ENCODE measurements at places on chromosomes 3 and 15.

DNA sequence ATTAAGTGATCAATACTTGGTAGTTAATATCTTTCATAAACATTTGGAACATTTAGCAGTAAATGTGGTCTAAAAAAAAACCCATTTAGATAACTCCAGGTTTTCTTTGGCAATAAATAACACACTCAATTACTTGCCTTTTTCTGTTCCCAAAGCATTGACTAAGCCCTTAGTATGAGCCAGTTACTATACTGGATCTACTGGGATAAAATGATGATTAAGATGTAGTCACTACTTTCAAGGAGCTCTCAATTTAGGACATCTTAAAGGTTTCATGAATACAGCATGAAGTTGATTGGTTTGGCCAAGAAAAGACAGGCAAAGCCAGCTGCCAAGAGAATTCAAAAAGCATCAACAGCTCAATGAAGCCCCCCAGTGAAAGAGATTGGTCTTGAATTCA lies 250.9 kb downstream of the EPHA3 start:
- DNase-seq: no peak

DNA sequence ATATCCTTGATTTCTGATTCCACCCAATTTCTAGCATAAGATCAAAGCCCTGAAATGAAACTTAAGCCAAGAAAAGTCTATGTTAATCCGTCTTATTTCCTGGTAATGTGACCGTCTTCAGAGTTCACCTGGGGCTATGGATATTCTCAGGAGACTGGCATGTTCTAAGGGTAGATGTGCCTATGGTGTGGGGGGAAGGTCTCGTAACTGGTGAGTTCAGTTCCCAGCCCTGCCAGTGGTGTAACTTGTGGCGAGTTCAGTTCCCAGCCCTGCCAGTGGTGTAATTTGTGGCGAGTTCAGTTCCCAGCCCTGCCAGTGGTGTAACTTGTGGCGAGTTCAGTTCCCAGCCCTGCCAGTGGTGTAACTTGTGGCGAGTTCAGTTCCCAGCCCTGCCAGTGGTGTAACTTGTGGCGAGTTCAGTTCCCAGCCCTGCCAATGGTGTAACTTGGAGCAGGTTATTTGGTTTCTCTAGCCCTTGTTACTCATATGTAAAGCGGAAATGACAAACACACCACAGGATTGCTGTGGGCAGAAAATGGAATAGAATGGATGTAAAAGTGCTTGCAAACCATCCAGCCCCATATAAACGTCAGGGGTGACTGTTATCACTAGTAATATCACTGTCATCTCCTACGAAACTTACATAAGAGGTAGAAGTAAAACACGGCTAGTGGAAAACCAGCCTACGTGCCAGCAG lies 30.4 kb downstream of the SLC51A start:
- no peak for DNase-seq

DNA sequence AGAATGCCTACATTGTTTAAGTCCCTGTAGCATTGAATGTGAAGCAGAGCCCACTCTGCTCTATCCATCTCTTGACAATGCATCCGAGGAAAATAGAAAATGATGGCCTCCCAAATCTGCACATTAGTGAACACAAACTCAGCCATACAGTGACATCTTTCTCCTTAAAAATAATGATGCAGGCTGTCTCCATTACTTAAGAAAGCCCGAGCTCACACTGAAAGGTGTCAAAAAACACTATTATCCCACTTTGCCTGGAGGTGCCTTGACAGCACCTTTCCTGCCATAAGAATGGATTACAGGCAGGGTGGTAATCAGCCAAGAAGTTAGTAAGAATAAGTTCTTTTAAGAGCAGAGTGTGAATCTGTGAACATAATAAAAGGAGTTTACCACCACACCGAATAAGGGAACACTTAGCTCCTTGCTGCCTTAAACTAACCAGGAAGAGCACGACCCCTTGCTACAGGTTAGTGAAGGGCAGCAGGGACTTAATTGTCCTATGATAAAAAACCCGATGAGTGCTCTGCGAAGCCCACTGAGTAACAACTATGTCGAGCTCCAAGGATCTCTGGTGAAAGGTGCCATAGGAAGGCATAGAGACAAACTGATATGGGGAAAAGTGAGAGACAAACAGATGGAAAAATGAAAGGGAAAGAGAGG lies 123.2 kb upstream of the TUSC7 start:
- DNase-seq: no peak

DNA sequence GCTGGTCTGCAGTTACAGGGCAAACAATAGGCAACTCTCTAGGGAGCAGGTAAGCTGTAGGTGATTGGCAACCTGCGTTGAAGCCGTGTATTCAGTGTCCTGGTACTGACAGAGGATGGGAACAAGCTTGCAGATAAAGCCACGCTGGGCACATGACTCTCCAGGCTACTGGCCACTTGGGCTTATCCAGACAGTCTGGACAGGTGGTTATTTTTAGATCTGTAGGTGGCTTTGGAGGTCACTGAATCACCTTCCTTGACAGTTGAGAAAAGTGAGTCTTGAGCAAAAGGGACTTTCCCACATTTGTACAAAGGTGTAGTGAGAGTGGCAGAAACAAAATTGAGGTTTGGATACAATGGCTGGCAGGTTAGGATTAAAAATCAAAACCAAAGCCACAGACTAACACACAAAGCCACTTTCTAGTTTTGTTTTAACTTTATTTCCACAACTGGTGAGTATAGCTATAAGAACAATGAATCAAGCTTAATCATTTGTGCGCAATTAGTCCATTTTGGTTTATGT lies 22.3 kb upstream of the IL1RAP start:
- DNase-seq: no peak

DNA sequence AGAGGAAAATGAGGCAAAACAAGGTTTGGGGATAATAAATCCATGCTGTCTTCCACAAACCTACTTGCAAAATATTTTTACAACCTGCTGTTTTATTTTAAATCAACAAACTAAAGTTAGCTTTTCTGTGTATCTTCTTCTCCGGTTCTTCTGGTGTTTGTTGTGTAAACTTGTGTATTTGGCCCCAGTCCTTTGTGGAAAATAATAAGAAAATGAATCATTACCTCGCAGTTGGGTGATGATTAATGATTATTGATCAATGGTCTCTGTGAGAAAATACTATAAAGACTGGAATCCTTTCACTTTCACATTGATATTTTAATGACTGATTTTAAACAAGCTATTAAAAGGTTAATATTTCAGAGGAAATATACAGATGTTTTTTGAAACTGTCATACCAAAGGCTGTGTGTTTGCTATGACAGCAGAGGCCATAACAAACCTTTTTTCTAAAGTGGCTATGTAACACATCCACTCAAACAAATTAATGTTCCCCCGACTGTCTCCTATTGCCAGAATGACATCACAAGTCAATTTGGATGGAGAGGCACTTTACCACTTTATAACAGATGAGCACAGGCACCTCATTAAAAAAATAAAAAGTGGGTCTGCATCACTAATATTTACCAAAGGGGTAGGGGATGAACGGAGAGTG lies 152.5 kb downstream of the MEX3B start:
- peak; percentile 22 for DNase-seq

- no peak for DNase-seq
Observed at GRCh38 chr15:30943654-30944335, 40.1 kb downstream of the FAN1 start.

DNA sequence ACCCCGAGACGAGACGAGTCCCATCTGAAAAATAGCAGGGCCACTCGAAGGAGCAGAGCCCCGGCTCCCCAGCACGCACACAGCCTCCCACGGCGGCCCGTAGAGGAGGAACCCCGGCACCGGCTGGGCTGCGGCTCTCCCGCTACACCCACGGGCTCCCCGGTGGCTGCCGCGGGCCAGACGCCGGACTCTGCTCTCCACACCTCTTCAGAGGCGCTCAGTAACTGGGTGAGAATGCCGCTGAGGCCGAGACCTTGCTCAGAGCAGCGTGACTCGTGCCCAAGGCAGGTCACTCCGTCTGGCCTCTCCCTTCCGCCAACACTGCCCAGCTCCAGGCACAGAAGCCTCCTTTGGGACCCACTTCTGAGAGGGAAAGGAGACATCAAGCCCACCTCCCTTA lies 34.4 kb downstream of the TNK2 start:
- no peak for DNase-seq

DNA sequence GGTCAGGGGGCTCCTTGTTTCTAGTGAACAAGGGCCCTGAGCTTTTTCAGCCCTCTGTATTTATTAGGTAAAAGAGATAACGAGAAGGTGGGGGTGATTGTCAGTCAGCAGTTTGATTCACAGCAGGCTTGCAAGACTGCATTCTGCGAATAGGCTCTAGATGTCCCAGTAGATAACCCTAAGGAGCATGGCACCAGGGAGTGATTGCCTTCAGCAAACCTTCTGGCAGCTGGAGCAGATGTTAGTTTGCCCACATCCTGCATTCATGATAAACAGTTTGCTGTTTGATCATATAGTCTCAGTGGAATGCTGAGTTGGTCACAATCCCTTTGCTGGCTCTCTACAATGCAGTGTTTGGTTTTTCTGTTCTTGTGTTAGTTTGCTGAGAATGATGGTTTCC lies 161.3 kb upstream of the GADL1 start:
- DNase-seq: no peak

DNA sequence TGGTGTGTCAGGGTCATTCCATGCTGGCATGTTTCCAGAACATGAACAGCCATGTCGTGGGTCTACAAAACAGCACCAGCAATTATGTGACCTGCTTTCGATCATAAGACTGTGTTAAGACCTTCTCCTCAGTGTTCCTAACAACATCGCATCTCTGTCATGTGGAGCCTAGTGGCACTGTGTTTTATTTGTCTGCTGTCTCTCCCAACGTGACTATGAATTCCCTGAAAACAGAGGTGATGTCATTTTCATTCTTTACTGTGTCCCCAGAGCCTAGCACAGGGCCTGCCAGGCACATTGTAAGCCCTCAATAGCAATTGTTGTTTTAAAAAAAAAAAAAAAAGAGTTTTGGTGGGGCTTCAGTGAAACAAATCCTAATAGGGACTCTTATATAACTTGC lies 94.2 kb upstream of the IL12A start:
- DNase-seq: no peak

DNA sequence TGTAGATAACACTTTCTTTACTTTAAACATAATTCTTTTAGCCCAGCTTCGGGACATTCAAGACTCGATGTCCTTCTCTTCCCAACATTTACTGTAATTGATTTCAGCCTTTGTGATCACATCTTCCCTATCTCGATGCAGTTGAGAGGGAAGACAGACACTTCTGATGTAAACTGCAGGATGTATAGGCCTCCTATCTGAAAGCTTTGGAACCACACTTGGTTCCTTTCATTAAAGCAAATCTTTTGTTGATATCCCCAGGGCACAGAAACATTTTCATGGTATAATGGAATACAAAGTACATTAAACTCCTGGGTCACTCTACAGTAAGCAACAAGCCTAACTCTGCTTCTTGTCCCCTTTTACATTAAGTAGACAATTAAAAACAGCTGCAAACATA lies 6.4 kb downstream of the GRM7 start:
- no peak for DNase-seq

- no peak for DNase-seq
Observed at GRCh38 chr15:36594556-36595090, 15.2 kb downstream of the CDIN1 start.

DNA sequence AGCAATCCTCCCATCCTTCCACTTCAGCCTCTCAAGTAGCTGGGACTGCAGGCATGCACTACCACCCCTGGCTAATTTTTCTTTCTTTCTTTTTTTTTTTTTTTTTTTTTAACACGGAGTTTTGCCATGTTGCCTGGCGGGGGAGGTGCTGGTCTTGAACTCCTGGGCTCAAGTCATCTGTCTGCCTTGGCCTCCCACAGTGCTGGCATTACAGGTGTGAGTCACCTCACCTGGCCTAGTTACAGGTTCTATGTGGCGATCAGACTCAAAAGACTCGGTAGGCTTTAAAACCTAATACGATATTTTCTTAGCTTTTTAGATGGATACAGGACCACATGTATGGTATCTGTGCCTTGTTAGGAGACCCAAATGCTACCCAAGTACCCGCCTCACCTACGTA lies 14.0 kb upstream of the SLC25A26 start:
- DNase-seq: no peak

DNA sequence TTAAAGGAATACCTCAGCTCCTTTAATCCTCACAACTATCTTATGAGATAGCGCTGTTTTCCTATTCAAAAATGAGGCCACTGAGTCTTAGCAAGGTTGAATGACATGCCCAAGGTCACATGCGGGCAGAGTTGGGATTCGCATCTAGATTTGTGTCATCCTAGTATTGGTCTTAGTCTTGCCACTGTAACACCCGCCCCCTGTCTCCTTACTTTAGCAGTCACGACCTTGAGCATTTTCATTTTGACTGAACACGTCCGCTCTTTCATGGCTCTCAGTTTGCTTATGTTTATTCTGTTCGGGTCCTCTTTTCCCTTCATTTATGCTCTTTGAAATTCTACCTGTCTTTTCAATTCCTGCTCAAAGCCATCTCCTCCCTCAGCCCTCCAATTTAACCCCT lies 112.5 kb upstream of the CADPS start:
- no peak for DNase-seq

DNA sequence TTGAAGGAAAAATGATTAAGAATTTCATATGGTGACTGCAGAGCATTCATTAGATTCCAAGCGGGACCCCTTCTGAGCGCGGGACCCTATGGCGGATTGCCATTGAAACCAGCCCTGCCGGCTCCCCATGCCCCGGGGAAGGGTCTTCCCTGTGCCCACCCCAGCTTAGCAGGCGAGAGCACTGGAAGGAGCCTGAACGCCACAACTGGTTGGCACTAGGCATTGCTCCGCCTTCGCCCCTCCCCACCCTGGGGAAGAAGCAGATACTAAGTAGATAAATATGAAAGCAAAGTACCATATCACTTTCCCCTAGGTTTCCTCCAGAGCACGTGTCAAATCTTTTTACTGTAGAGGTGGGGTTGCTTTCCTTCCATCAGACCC lies 70.7 kb downstream of the CYP19A1 start:
- DNase-seq: no peak

DNA sequence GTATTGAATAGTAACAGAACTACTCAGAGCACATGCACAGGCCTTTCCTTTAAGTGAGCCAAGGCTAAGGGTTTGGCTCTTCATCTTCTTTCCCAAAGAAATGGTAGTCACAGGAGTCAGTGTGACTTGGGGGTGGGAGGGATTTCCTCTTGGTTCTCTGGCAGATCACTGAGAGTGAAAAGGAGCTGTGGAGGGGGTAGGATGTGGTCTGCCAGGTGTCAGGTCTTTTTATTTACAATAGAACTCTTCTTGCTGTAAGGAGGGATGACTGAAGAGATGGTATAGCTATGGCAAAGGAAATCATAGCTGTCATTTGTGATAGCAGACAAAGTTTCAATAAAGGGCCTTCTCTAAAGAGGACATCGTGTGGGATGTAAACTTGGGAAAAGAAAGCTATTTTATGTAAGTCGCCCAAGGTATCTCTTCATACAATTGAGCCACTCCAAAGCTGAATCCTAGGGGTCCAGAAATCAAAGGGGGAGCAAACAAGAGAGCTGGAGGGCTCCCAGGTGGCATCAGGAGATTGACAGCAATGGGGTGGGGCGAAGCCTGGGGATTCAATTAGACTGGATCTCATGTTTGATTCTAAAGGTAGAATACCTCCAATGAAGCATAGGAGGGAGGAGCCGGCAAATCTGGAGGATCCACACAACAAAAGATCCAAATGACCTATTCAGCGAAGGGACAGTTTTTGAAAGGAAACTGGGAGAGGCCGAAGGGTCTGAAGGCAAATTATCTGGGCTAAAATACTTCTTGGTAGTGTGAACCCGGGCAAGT lies 20.0 kb upstream of the CHD2 start:
- peak; percentile 34 for DNase-seq

- no peak for DNase-seq
Observed at GRCh38 chr3:109109574-109109973, 8.4 kb downstream of the MORC1 start.

GRCh38 chr3:13110678-13111116 lies 37.5 kb upstream of the IQSEC1 start:
- peak; percentile 30 for DNase-seq

GRCh38 chr3:9079676-9080075 lies 116.4 kb upstream of the RAD18 start:
- no peak for DNase-seq

Measured in NCI-H510A treated with DMSO at 0.1 percent for 48 hours (cell line).